ENCODE measurements at places on chromosomes 5 and 9.

DNA sequence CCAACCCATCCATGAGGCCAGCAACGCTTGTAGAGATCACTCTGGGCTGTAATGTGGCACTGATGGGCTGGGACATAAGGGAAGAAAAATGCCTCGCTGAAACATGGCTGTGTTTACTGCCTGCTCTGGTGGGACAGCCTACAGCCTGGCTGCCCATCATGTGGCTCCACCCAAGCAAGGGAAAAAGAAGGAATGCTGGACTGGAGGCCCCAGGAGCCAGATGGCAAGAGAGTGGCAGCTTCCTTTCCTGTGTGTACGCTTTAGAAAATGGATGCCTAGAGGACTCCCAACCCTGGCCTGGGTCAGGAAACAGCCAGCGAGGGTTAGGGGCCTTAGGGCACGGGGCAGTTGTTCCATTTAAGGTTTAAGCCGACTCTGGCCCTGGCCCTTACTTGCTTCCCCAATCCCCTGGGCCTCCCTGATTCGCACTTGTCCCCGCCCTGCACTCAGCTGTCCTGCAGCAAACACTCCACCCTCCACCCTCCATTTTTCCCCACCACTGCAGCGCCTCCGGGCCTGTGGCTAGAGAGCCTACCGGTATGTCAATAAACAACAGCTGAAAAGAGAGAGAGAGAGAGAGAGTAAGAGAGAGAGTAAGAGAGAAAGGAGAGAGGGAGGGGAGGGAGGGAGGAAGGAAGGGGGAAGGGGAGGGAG lies 819.4 kb downstream of the SEMA5A start:
- no peak for DNase-seq

DNA sequence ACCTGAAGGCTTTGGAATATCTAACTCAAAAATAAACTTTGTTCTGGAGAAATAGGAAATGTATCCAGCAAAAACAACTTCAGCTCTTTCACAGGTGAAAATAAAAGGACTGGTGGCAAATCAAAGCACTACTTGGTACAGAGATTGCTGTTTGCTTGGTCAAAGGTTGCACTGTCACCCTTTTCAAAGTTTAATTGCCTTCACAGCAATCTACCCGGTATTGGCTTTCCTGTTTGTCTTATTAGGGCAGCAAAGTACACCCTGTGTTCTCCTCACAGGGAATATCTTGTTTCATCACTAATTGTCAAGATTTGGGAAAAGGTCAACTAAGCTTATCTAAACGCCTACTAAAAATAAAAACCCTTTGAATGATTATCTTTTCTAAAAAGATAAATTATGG lies 214.1 kb upstream of the ADCY2 start:
- DNase-seq: no peak

- no peak for DNase-seq
Measured at GRCh38 chr9:135212961-135213360, 125.5 kb downstream of the OLFM1 start.

DNA sequence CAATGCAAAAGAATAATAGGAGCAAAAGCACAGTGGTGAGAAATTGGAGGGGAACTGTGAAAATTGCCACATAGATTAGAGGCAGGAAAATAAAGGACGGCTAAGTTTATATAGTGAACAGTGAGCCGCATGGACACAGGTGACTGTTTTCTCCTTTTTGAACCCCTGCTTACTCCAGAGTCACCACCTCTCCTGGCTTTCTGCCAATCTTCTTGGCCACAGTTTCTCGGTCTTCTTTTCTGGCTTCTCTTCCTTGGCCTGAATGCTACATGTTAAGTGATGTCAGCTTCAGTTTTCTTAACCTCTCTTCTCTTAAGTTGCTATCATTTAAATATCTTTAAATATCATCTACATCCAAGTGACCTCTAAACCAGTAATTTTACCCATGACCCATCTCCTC lies 47.3 kb upstream of the CDKN2B start:
- DNase-seq: no peak

GRCh38 chr5:39200081-39200480 lies 19.3 kb downstream of the FYB1 start:
- no peak for DNase-seq

DNA sequence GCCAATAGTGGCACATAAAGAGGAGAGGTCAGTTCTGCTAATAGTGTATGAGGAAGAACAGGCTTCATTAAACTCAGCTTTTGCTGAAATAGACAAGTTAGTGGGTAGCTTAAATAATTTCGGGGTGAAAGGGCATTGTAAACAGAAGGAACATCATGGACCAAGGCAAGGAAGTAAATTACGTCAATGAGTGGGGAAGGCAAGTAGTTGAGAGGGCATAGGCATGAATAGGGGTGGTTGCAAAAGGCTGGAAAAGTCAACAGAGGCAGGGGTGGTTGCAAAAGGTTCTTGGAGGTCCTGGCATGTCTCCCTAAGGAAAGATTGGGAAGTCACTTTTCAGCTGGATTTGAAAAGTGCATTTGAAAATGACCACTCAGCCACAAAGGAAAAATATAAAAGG lies 383.3 kb upstream of the RPS23 start:
- DNase-seq: no peak
